ENCODE measurements at places on chromosomes 3 and 15.

- no peak for DNase-seq
These were observed 8.9 kb downstream of the PRKCD start for GRCh38 chr3:53169832-53170324.

- DNase-seq: no peak
These were observed 61.4 kb upstream of the CD47 start for GRCh38 chr3:108152274-108152673.

GRCh38 chr15:98745650-98746374 is 97.5 kb downstream of the IGF1R start:
- no peak for DNase-seq

GRCh38 chr3:49644684-49645083 is 29.5 kb upstream of the APEH start:
- DNase-seq: no peak

GRCh38 chr3:72818905-72819304 is 29.3 kb downstream of the SHQ1 start:
- no peak for DNase-seq

DNA sequence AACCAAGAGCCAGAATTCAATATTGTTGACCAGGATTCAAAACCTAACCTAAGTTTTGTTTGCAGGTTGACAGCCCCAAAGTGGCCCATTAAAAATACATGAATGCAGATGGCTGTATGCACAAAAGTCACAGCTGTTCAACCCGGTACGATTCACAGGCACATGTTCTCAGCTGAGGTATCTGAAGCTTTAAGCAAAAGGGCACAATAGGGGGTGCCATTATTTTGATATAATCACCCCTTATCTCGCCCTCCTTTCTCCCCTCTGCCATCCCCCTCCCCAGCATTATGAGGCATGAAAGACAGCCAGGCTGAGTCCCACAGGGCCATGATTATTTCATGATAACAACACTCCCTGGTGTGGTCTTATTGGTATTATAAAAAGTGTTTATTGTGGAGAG is 264.9 kb downstream of the EBLN2 start:
- DNase-seq: no peak

DNA sequence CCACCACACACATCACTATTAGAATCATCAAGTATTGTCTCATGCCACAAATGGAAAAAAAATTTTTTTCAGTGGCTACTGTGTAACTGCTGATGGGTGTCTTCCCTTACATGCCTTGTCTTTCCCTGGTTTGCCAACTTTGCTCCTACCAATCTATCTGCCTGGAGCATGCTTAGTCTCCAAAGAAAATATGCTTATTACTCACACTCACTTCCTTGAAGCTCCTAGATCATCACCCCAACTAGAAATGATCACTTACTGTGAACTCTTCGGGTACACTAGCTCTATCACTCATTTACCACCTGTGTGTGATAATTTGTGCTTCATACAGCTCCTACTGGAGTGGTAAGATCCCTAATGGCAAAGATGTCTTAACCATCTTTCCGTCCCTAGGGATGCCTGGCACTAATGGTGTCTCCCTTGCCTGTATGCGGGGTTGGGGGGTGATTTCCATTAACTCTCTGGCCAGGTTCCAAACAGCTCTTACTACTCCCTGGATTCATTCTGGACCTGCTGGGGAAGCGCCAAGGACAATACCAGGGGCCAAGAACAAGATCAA is 799 bp downstream of the VPS33B start:
- DNase-seq: no peak

DNA sequence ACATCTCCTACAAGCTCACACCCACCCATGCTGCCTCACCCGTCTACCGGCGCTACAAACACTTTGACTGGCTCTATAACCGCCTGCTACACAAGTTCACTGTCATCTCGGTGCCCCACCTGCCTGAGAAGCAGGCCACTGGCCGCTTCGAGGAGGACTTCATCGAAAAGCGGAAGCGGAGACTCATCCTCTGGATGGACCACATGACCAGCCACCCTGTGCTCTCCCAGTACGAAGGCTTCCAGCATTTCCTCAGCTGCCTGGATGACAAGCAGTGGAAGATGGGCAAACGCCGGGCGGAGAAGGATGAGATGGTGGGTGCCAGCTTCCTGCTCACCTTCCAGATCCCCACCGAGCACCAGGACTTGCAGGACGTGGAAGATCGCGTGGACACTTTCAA is 2.1 kb downstream of the SNX33 start:
- DNase-seq: no peak

DNA sequence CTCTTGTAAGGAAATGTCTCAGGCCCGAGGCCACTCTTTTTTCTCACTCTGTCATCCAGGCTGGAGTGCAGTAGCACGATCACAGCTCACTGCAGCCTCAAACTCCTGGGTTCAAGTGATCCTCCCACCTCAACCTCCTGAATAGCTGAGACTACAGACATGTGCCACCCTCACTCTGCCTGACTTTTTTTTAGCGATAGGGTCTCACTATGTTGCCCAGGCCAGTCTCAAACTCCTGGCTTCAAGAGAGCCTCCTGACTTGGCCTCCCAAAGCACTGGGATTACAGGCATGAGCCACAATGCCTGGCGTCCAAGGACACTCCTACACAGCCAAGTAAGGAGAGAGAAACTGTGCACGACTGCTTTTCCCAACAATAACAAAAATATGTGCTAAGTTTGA is 7.6 kb downstream of the ZNF445 start:
- no peak for DNase-seq

- no peak for DNase-seq
These were observed 98.9 kb downstream of the IQSEC1 start for GRCh38 chr3:12974334-12974733.

GRCh38 chr3:23440416-23441294 is 237.5 kb downstream of the UBE2E2 start:
- no peak for DNase-seq

GRCh38 chr3:153070511-153070868 is 91.5 kb upstream of the RAP2B start:
- no peak for DNase-seq

GRCh38 chr3:121648219-121648958 is 12.3 kb downstream of the HCLS1 start:
- DNase-seq: no peak

DNA sequence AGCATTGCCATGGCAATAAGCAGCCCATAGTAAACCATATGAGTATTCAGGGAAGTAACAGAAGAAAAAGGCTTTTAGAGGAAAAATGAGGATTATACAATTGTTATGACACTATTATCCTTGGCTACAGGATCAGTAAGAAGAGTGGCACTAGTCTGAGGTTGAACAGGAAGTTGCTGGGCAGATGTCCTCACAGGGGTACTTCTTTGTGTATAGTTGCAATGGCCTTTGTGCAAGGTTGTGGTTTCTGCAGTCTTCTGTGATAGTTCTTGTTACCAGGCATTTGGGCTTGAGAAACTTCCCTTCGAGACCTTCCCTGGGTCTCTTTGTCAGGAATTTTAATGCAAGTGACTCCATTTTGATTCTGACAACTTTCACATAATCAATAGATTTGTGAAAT is 100.6 kb upstream of the ATP11B start:
- no peak for DNase-seq

GRCh38 chr15:81859737-81860516 is 185.9 kb downstream of the MEX3B start:
- DNase-seq: no peak

DNA sequence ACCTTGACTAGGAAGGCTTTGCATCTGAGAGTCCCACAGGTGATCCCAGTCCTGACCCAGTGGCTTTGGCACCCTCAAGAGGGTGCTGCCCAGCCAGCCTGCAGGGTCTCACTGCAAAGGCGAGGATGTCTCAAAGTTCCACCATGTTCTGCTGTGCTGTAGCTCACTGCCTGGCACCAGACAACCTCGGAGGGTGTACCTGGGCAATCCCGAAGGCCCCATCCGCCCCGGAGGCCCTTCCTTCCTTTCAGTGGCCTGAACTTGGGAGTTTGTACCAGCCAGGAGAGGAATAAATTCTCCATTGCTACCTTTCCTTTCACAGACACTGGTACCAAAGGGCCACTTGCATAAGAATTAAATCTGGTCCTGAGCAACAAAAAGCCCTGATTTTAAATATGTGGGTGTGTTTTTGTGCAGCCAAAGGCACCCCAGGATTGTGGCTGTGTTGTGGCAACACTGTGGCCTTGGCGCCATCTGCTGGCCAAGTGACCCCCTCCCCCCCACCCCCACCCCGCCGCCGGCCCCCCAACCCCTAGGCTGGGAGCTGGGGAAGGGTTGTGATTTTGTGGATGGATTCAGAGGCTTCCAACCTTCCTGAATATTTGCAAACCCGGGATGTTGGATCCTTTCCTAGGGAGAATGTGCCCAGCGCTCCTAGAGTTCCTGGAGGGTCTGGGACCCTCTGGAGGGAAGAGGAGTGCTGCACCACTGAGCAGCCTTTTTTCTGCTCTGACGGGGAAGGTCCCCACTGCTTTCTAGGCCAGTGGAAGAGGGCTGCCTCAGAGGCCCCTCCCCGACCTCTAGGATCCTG is 9.7 kb upstream of the PTPN23 start:
- no peak for DNase-seq

- DNase-seq: no peak
These were observed 126.5 kb downstream of the PDE8A start for GRCh38 chr15:85108136-85108535.

GRCh38 chr3:61114316-61114953 is 136.8 kb downstream of the FHIT start:
- no peak for DNase-seq

DNA sequence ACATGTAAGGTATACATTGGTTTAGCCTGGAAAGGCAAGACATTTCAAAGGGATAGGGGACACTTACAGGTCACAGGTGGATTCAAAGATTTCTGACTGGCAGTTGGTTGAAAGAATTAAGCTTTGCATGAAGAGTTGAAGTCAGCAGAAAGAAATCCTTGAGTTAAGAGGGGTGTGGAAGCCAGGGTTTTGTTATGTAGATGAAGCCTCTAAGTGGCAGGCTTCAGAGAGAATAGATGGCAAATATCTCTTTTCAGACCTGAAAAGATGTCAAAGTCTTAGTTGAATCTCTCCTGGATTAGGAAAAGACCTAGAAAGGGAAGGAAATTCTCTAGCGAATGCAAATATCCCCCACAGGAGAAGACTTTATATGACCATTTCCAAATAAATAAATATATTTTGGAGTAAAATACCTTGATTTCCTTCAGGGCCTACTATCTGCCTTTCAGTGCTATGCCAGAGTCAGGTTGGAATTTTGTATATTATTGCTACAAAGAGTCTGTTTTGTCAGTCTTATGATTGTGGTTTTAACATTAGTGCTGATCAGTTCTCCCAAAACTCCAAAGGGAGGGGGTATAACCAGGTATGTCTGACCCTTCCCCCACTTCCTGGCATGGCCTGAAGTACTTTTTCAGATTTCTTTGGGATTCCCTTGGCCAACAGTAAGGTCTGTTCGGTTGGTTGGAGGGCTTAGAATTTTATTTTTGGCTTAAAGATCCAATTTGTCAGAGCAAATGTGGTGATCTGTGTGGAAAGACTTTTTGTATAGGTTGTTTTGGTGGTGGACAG is 286.4 kb downstream of the LRTM1 start:
- no peak for DNase-seq

- DNase-seq: no peak
These were observed 102.0 kb downstream of the IGF2BP2 start for GRCh38 chr3:185722881-185723280.

DNA sequence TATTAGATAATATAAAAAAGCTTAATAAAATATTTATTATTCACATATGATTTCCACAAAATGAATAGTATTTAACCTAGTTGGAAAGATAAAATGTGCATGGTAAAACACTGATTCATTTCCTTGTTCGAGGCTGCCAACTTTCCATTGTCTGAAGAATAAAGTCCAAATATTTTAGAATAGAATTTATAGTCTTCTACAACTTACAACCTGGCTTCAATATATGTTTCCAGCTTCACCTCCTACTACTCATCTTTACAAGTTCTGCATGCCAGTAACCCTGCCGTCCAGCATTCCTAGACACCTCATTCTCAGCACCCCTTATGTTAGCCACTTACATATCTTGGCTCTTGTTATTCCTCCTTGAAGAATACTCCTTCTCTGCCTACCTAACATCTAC is 244.5 kb downstream of the FGF12 start:
- no peak for DNase-seq

- no peak for DNase-seq
These were observed 310.2 kb downstream of the ULK4 start for GRCh38 chr3:41651718-41652117.

DNA sequence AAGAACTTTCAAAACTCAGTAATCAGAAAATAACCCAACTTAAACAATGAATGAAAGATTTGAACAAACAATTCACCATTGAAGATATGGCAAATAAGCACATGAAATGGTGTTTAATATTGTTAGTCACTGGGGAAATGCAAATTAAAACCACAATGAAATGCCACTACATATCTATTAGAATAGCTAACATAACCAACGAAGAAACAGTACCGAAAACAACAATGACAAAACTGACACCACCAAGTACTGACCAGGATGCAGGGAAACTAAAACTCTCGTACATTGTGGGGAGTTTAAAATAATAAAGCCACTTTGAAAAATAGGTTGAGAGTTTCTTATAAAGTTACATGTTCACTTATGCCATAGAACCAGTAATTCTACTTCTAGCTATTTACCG is 69.1 kb downstream of the KBTBD8 start:
- DNase-seq: no peak

DNA sequence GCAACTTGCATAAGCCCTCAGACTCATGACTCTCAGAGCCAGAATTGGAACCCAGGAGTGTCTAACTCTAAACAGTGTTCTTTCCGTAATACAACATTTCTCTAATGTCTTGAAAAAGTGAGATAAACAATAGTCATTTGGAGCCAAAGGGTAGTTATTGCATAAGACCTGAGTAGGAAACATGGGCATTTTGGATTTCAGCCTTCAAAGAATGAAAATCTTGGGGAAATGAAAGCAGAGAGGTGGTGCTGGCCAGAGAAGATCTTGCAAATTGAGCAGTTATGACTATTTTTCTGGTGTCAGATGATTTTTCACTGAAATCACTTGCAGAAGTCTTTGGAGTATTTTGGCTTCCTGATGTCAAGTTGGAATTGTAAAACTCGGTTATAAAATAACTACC is 379.4 kb downstream of the DIPK2A start:
- DNase-seq: no peak

DNA sequence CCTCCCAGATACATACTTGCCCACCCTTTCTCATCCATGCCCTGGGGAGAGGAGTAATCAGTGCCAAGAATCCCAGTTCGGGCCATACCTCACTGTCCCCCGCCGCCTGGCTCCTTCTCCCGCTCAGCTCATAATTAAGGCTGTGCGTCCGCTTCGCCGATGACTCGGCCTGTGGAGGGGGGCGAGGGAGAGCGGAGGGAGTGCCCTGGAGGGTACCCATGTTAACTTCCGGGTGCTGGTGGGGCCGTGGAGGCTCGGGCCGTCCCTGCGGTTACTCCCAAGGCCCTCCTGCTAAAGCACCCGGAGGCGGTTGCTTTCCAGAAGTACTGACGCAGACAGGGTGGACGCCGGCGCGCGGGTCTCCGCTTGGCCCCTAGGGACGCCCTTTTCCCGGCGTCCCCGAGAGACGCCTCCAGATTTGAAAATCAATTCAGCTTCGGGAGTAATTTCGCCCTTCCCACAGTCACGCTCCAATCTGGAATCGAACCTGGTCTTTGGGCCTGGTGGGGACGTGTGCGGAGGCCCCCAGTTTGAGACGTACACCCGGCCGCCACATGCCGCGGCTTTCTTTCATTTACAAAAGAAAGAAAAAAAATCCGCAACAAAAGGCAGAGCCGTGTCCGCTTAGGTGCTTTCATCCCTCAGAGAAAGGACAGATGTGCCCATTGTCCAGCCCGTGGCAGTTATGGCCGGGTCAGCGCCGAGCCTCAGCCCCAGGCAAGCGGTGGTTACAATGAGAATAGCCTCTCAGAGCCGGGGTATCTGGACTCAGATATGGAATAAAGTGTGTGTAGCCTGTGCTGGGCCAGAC is 1.0 kb upstream of the ONECUT1 start:
- no peak for DNase-seq
